ENCODE measurements at places on chromosomes 5 and 9.
A peak's percentile ranks its signal among the peaks of the same experiment; 100 is the strongest.

GRCh38 chr9:73133921-73134407 is 17.7 kb upstream of the ANXA1 start:
- no peak for DNase-seq

- DNase-seq, result no peak
These were observed 491.0 kb upstream of the C9orf72 start for GRCh38 chr9:28064241-28064815.

GRCh38 chr5:124960266-124960665 is 213.8 kb upstream of the ZNF608 start:
- no peak for DNase-seq

DNA sequence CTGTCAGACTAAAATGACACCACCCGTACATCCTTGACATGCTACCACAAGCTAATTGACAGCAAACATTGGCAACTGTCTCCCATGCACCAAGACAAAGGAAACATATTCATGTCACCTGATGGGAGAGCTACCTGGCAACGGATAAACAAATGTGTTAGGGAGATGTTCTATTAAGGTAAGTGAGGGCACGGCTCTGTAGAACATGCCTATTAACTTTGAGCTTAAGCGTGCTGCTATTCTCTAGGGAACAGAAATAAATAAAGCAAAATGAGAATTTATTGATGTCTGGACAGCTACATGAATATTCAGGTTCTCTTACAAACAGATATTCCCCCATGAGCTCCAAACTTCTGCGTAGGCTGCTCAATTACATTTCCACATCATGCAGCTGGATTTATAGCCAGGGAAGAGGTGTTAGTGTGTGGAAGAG is 361.4 kb upstream of the RFX3 start:
- DNase-seq, result no peak

DNA sequence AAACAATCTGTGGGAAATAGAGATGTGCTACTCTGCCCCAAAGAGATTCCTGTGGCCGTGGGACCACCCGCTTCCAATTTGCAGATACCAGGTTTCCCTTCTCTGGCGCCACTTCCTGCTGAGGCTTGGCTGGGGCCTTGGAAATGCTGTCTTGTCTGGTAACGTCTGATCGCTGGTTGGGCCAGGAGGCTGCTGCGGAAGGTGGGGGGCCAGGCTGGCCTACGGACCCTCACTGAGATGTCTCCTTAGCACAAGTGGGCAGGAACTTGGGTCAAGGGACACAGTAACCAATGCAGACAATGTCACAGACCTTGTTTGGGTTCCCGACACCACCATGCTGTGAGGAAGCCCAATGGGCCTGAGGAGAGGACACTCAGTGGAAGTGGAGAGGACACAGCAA is 31.7 kb upstream of the IRX4 start:
- DNase-seq, result no peak

DNA sequence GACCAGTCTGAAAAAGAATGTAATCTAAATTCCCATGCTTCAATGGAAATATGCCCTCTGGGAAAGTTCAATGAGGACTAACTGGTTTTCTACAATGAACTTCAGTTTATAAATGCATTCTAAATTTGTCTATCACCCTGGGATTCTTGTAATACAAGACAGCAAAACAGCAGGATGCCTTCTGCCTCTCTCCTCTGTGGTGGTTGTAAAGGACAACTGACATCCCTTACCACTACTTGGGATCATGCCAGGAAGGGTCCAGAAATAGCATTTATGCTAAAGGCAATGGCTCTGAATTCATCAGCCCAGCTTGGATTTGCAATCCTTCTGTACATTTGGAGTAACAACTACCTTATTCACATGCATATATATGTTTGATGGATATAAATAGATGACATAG is 97.3 kb upstream of the ADAMTS16 start:
- no peak for DNase-seq

- peak; percentile 45 for DNase-seq
These were observed 5.3 kb downstream of the RALGDS start for GRCh38 chr9:133115604-133116345.

GRCh38 chr9:91856419-91856818 is 93.6 kb downstream of the ROR2 start:
- DNase-seq, result no peak

DNA sequence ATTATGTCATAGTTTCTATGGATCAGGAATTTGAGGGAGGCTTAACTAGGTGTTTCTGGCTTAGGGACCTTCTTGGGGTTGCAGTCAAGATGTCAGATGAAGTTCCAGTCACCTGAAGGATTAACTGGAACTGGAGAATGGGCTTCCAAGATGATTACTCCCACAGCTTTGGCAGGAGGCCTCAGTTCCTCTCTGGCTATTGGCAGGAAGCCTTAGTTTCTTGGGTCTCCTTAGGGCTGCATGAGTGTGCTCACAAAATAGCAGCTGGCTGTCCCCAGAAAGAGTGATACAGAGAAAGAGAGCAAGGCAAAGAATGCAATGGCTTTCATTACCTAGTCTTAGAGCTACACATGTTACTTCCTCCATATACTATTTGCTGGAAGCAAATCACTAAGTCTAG is 138.1 kb upstream of the TLE4 start:
- DNase-seq, result no peak

GRCh38 chr5:133123297-133123696 is 71.5 kb downstream of the HSPA4 start:
- DNase-seq, result no peak

DNA sequence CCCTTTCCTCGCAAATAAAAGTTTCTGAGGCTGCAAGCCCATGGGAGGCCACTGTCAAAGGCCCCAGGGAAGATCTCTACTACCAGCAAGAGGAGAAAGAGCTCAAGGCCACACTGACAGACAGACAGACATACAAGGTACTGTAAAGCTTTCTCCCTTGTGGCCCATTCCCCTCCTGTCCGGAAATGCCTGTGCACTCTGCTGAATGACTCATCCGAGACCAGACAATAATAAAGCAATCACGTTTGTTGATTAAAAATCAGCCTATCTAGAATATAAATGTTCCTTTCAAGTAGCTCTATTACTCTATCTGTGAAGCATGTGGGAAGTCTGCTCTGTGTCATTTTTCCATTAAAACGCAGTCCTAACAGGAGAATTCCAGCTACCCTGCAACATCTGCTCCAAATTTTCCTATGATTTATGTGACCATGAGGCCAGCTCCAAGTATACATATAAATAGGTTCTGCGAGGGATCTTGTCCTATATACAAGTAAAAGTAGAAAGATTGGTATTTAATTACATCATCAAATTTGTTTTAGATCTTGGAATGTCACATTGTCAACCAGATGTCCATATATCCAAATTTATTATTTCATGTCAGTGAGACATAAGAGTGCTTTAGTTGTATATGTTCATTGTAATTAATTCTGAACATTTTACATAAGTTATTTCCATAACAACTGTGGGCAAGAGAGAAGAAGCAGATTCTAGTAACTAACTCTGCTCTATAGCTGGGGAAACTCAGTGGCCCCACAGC is 34.7 kb upstream of the TGFBI start:
- no peak for DNase-seq

DNA sequence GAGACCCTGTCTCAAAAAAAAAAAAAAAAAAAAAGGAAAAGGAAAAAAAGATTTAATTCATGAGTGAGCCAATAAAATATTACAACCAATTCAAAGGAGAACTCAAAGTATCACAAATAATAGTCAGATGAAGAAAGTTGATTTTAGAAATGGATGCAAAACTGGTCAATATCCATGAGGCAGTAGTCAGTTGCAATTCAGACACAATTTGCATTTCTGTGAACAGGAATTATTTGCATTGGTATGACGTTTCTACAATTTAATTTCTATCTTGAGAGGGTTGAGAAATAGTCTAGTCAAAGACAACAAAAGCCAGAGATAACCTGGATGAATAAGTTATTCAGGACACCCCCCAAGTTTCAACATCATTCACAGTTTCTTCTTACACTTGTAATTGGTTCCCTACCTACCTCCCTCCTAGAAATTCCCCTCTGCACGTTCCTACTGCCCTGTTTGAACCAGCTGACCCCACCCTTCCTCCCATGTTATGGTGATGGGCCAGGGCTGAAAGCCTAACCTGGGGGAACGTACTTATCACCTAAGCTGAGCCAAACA is 28.6 kb upstream of the CDKN2AIPNL start:
- DNase-seq, result no peak

- DNase-seq, result no peak
These were observed 97.9 kb downstream of the SV2C start for GRCh38 chr5:76180814-76181805.

DNA sequence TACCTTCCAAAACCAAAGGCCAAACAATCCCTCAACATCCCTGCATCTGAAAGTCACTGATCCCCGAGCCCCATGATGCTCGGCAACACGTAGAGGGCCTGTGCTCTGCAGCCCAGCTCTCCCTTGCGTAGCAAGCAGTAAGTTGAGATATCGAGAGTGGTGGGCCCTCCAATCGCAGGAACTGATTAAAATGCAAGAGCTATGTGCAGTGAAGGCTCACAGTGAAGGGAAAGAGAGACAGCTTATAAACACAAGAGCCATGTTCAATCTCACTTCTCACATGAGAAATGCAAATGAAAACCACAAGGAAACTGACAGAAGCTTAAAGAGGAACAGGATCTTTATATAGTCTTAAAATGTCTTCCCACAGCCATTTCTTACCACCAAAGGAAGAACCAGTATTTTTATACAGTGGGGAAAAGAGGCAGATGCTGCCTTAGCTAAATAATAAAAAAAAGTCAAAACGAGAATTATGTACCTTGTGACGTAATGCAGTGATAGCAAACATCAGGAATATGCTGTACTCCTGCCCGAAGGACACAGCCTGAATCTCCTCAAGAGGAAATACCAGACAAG is 24.6 kb downstream of the TTF1 start:
- DNase-seq, result no peak

DNA sequence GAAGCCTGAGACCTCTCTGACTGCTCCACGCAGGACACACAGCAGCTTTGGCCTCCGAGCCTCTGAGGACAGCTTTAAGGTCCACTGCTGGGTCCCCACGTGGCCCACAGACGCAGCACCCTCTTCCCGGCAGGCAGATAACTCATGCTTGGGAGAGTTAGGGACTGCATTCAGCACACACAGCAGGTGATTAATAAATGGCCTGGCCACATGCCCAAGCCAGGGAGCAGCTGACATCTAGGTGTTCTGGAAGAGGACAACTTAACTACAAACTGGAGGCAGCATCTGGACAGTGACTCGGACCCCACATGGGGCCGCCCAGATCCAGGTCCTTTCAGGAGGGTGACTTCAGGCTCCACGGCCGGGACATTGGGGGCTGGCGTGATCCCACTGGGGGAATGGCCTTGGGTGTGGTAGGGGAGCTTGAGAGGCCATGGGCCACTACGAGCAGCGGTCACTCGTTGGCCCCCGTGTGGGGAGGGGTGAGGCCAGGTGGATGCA is 11.3 kb downstream of the NINJ1 start:
- DNase-seq, result no peak

Data from T1000 (cell line).